ENCODE measurements at places on chromosomes 3 and 15.

- DNase-seq, result no peak
Observed at GRCh38 chr15:83064859-83065258, 2.2 kb downstream of the BTBD1 start.

- no peak for DNase-seq
Observed at GRCh38 chr15:63396152-63396928, 14.7 kb upstream of the CA12 start.

DNA sequence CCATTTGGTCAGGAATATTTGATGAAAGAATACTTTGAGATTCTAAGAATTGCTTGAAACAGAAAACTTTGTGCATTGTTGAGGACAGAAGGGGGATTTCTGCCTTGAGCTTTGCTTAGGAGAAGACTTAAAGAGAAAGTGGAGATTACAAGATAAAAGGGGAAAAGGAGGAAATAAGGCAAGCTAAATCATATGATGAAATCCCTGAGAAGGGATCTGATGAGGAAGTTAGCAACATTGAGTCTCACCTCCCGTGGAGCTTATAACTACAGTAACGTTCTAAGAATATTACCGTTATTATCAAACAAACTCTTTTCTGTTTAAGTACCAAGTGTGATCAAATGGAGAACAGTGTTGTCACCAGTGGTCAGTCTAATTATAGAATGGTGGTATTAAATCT, 414.7 kb upstream of the NAALADL2 start:
- DNase-seq, result no peak

GRCh38 chr15:98787194-98787593, 138.9 kb downstream of the IGF1R start:
- DNase-seq, result no peak

GRCh38 chr3:58072052-58072762, 64.0 kb downstream of the FLNB start:
- DNase-seq, result no peak

GRCh38 chr15:50219820-50220219, 37.8 kb downstream of the SLC27A2 start:
- DNase-seq, result no peak

GRCh38 chr3:125322166-125322565, 53.0 kb downstream of the ZNF148 start:
- DNase-seq, result no peak

DNA sequence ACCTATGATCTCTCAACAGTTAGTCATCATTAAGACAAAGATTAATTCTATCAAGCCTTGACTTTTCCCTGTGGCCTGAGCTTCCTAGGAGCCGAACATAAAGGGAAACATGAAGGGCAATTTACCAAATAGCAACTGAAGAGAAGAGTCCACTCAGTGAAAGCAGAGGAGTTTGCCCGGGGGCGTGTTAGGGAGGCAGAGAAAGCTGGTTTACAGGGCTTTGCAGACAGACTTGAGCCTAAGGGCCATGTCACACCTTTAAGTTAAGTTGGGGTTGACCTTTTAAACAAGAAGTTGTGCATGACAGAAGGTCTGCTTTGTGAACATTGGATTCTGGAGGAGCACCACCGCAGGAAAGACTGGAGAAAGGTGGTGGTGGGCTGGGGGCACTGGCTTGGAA, 701.8 kb upstream of the CFAP20DC start:
- DNase-seq, result no peak

- no peak for DNase-seq
Observed at GRCh38 chr3:141109751-141110150, 58.6 kb downstream of the SPSB4 start.

DNA sequence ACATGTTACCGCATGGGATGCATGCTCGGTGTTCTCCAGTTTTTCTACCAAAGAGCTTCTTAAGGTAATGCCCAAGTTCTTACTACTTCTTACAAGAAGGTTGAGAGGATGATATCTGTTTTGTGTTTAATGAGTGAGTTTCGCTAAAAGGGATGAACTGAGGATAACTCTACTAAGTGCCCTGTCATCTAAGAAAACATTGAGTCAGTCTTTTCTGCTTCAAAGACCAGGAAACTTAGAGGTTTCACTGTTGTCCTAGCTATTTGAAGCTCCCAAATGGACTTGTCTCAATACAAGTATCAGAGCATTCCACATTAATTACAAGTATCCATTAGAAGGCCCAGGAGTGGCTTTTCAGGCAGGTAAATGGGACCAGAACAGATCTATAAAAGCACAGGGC, 296.2 kb downstream of the KBTBD8 start:
- DNase-seq, result no peak

GRCh38 chr15:68552773-68553172, 26.0 kb upstream of the CORO2B start:
- DNase-seq, result no peak

GRCh38 chr3:101643861-101644613, 32.9 kb downstream of the ZBTB11 start:
- DNase-seq, result peak; percentile 70

DNA sequence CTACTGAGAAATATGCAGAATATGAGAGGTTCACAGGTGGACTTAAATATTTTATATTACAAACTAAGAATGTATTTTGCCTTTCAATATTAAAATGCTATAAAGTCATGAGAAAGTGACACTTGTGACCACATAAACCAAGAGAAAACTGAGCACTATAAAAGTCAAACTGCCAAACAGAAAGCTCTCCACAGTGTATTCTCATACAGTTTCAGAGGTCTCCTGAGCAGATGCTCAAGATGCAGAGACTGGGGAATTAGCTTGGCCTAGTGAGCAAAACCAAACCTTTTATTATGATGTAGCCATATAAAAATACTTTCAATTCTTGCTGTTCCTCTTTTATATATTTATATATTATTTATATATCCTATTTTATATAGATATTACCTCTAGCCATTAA, 227.8 kb downstream of the TBC1D5 start:
- no peak for DNase-seq

DNA sequence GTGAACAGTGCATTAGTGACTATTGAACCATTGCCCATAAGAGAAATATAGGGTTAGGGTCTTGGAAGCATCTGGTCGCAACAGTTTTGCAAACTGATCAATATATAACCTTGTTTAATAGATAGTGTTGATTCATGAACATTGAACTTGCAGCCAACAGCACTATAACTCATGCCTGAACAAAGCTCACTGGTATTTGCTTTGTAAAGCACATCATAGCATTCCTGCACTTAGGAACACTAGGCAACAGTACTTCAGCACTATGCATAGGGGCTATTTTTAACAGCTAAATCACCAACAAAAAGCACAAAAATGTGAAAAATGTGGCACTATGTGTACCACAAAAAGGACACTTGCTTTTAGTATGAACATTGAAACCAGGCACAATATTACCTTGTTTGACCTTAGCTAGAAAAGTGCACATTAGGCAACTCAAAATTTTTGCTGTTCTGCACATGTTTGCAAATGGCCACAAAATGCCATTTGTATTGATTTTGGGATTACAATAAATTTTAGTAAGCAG, 68.0 kb downstream of the OXNAD1 start:
- DNase-seq, result no peak

GRCh38 chr3:66298591-66298990, 77.8 kb downstream of the SLC25A26 start:
- no peak for DNase-seq

DNA sequence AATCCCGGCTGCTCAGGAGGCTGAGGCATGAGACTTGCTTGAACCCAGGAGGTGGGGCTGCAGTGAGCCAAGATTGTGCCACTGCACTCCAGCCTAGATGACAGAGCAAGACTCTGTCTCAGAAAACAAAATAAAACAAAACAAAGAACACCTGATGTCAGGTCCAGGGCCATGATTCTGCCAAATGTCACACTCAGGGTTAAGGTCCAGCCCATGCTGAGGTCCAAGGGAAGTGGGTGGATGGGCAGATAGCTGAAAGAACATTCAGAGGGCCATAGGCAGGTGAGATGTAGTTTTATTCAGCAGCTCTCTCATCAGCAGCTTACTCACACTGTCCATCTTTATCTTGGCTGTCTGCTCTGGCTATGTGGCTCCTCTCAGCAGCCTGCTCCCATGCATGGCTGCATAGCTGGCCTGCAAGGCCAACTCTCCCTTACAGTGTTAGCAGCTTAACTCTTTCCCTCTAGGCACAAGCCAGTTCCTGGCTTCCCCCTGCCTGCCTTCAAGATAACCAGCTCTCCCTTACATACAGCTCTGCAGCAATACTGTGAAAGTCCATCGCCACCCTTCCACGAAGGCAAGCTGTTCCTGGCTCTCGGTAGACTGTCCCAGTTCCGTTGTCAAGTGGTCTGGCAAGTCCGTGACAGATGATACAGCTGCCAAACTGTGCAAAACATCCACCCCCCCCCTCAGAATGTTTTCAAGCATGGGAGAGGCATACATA, 62.4 kb upstream of the SIAH2 start:
- DNase-seq, result no peak

- DNase-seq, result no peak
Observed at GRCh38 chr15:66777054-66777453, 75.0 kb downstream of the SMAD6 start.

- DNase-seq, result no peak
Observed at GRCh38 chr3:167866331-167866730, 130.8 kb downstream of the SERPINI1 start.

DNA sequence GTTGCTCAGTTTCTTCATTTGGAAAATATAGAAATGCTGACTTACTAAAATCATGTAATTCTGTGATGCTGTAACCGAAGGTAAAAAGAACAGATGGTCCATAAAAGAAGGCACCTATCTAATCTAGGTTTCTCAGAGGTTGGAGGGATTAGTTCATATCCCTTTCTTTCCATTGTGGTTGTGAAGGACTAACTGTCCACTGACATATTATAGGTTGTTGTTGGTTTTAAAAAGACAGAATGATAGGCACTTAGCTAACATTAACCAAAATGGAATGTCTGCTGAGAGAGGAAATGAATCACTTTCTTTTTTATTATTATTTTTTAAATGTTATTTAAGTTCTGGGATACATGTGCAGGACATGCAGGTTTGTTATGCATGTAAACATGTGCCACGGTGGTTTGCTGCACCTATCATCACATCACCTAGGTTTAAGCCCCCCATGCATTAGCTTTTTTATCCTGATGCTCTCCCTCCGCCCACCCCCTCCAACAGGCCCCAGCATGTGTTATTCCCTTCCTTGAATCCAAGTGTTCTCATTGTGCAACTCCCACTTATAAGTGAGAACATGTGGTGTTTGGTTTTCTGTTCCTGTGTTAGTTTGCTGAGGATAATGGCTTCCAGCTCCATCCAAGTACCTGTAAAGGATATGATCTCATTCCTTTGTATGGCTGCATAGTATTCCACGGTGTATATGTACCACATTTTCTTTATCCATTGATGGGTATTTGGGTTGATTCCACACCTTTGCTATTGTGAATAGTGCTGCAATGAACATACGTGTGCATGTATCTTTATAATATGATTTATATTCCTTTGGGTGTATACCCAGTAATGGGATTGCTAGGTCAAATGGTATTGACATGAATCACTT, 45.8 kb downstream of the ALDH1A2 start:
- DNase-seq, result no peak

DNA sequence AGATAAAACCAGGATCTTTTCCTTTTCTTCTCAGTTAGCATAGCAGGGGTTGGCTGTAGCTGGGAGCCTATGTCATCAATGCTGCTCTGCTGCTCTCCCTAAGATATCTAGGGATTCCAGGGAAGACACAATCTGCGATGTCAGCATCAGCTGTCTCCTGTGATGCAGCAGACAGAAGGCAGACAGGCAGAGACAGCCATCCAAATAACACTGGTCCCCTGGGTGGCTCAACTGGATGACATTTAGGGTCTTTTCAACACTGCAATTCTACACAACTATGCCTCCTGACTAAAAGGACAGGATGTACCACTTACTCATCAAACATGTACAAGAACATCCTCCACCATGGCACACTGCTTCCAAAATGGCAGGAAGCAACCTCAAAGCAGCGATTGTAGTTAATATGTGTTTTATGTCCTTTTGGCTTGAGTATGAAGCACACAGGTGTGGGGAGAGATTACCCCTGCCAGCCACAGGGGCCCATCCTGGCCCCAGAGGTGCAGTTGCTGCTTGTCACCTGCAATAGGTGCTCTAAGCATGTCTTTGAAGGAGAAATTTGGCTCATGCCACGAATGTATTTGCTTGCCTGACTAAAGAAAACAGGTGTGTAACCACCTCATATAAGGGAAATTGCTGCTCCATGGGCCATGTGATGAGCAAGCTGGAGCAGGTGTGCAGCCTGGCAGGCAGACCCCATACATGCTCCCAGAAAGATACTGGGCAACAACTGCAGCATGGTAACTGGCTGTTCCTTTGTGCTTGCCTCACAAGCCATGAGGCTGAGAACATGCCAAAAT, 357.8 kb downstream of the VPS13C start:
- DNase-seq, result no peak

DNA sequence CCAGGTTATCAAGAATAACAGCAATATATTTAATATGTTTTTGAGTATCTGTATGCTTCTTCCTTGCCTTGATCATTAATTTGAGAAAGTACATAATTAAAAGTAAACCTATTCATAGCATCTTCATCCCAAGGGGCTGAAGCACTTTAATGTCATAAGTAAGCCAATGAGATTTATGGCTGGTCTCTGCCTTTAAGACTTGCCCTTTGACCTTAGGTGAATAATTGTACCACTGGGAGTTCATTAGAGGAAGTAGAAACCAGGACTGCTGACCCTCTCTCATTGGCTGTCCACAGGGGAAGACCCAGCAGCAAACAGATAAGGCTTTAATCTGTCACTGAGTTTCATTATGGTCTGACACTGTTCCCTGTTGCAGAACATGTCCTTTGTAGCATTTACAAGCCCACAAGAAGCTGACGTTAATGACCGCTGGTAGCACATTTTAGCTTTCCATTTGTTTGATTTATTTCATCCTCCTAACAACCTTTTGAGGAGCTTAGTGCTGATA, 16.3 kb upstream of the ERC2 start:
- no peak for DNase-seq

DNA sequence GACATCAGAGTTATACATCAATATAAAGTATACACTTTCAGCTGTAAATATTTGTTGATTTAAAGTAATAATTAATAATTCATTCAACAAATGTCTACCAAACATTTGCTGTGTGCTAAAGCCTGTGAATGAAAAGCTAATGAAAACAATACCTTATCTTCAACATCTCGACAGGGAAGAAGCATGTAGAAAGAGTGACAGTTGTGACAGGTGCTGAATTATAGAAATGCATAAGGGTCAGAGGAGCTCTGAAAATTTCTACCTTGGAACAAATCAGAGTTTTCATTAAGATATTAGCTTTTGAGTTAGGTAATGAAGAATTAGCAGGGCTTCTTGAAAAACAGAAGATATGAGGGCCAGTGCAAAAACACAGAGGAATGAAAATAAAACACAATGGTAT, 739.2 kb downstream of the VGLL3 start:
- DNase-seq, result no peak

DNA sequence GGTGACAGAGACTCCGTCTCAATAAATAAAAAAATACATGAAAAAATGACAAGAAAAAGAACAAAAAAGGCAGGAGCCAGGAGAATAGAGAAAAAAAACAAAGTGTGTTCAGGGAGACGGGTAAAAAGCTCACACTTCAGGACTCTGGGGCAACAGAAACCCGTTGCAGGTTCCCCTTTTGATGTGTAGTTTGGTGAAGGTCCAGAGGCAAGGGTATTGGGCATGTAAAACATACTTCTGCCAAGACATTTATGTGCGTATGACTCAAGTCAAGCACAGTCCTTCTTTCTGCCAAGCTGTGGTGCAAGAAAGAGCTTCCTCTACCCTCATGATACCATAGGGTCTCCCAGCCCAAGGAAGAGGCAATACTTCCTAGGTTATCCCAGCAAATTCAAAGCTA, 33.4 kb upstream of the STRIT1 start:
- no peak for DNase-seq

Measured in CD4-positive, alpha-beta T cell treated with Interleukin-4 for 1 hour (primary cell).